ENCODE measurements at places on chromosomes 13 and 19.

- DNase-seq = no peak
These were observed 23.3 kb downstream of the PRR12 start for GRCh38 chr19:49614096-49614833.

DNA sequence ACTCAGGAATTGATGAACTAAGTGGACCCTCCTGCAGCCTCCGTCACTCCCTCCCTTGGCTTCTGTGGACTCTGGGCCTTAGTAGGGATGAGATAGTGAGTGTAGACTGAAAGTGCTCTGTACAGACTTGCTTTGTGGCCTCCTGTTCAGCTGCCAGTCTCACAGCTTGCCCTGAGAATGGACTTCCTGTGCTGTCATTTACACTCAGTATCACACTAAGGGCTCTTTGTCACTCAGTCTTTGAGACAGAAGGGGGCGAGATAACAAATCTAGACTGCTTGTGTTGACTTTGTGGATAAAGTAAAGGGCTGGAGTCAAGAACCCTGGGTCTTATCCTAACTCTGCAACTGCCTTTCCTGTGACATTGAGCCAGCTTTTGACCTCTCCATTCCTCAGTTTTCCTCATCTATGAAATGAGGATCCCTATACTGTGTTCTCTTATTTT is 21.0 kb upstream of the SPRY2 start:
- DNase-seq = no peak

GRCh38 chr13:108924134-108924533 is 294.7 kb downstream of the MYO16 start:
- no peak for DNase-seq

- no peak for DNase-seq
These were observed 35.3 kb upstream of the MYCBP2 start for GRCh38 chr13:77362166-77362565.

GRCh38 chr19:19192910-19193423 is 909 bp downstream of the RFXANK start:
- no peak for DNase-seq

GRCh38 chr19:7471696-7472615 is 16.9 kb downstream of the PEX11G start:
- no peak for DNase-seq

GRCh38 chr19:33737681-33738371 is 58.8 kb upstream of the KCTD15 start:
- no peak for DNase-seq

- DNase-seq = no peak
These were observed 5.5 kb downstream of the SACS start for GRCh38 chr13:23427881-23428528.

DNA sequence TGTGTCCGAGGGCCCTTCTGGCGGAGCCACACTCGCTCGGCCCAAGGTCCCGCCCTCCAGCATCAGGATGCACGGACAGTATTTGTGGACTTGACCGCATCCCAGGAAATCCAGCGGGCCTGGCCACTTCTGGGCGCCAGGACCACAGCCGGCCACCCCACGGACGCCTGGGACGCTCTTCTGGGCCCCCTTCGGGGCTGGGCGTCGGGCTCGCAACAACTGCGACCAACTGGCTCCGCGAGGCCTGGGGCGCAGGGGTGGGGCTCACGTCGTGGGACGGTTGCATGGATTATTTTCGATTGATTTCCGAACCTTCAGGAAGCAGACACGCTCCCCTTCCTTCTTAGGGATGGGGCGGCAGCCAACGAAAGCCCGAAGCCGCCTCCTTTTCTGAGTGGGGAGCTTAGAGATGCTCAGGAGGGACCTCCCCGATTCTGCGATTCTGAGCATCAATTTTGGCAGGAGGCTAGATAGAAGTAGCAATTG is 521 bp upstream of the NUP58 start:
- no peak for DNase-seq

GRCh38 chr19:16428372-16429036 is 43.3 kb downstream of the EPS15L1 start:
- DNase-seq = no peak

DNA sequence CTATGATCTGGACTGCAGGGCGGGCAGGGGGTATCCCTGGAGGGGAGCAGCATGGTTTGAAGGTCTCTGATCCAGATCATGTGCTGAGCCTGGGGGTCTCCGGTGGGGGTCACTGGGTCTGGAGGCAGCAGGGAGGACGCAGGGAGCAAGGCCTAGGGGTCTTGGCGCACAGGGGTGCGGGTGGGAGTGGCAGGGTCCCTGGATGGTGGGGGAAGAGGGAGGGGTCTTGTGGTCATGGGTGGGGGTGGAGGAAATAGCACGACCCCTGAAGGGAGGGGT is 1.9 kb downstream of the BTBD2 start:
- DNase-seq = no peak

GRCh38 chr19:40682431-40682964 is 8.0 kb downstream of the NUMBL start:
- DNase-seq = no peak

GRCh38 chr19:51430221-51430620 is 12.8 kb upstream of the SIGLEC10 start:
- DNase-seq = no peak

- DNase-seq = no peak
These were observed 21.8 kb downstream of the NOSIP start for GRCh38 chr19:49558591-49558990.

DNA sequence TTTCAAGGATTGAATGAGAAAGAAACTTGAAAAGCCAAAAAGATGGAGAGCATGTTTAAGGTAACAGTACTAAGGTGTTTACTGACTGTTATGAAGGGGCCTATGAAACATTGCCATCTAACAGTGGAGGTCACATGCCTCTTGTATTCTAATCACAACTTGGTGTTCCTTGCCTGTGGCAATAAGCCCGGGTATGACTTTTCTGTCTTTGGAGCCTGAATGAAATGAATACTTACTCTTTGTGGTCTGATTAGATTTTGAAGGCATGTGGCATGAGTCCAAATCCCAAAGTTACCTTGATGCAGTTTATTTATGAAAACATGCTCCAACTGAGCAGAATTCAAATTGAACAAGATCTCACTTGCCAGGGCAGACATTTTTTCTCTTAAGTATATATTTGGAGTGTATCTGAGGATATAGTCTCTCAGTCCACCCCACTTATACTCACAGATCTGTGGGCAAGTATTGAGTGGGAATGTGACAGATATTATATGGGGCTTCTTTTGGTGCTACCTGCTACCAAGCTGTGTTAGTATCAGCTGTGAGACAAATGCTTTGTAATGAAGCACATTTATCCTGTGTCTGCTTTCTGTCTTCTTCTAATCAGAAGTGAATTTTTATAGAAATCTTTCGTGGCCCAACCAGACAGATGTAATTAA is 67.5 kb downstream of the B3GLCT start:
- DNase-seq = no peak

GRCh38 chr13:61316647-61317046 is 99.0 kb downstream of the PCDH20 start:
- DNase-seq = no peak

- no peak for DNase-seq
These were observed 23.6 kb upstream of the POU2F2 start for GRCh38 chr19:42155796-42156195.

DNA sequence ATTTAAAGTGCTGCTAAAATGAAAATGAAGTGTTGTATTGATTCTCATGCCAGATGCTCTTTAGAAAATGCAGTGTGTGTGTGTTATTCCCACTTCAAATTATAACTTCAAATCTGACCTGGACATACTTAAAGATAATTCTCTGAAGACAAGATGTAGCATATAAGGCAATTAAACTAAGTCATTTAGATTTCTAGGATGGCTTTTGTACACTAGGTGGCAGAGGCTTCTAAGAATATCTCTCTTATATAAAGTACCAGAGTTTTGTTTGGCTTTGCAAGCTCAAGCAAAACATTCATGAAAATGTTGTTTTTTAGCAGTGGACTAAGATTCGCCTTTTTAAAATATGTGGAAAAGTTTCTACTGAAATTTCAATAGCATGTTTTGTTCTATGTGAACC is 407.2 kb downstream of the GPC5 start:
- no peak for DNase-seq

GRCh38 chr13:85009447-85009846 is 789.8 kb downstream of the SLITRK6 start:
- DNase-seq = no peak

GRCh38 chr13:45299194-45299593 is 41.8 kb downstream of the TPT1 start:
- DNase-seq = no peak

- peak; percentile 59 for DNase-seq
These were observed 26.7 kb upstream of the NANOS3 start for GRCh38 chr19:13849991-13850909.

GRCh38 chr19:5355693-5356092 is 15.1 kb upstream of the PTPRS start:
- DNase-seq = no peak

- DNase-seq = no peak
These were observed 83.3 kb upstream of the ZNF536 start for GRCh38 chr19:30288911-30289310.

DNA sequence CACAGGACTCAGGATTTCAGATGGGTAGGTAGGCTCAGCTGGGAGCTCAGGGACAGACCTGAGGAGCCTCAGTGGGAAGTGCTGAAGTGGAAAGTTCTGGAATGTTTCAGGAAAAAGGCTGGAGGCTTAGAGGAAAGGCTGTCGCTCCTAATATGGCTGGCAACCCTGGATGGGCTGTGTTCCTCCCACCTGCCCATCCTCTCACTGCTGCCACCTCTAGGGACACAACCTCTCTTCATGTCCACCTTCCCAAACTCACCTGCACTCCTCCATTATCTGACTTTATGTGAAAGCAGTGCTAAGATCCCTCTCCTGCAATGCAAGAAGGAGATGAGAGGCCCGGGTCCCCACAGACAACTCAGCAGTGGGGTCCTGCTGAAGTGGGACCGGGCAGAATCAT is 5.8 kb upstream of the CEACAM21 start:
- DNase-seq = no peak

DNA sequence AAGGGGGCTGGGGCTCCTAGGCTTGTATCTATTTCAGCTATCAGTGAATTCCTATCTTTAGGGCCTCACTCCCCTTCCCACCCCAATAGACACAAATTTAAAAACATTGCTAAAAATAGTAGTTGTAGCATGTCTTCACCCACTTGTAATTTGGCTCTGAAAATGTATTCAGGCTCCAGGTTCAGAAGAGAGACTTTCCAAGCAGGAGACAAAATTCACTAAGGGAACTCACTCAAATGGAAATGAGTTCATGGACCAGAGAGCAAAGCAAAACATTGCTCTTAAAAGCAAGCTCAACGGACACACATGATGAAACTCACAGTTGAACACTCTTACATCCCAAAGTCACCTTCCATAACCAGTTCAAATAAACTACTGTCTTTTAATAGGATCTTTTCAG is 36.8 kb downstream of the PHF11 start:
- DNase-seq = no peak

DNA sequence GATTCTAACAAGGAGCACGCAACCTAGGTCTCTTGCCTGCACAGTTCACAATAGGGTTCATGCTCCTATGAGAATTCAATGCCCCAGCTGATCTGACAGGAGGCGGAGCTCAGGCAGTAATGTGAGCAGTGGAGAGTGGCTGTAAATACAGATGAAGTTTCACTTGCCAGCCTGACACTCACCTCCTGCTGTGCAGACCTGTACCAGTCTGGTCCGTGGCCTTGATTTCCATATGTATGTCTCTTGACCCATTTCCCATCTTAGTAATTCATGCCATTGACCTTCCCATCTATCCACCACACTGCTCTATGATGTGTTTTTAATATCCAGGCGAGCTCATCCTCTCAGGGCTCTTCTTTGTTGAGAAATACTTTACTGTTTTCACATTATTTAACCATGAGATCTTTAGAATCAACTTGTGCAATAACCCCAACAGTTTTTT is 95.2 kb downstream of the LRCH1 start:
- no peak for DNase-seq

DNA sequence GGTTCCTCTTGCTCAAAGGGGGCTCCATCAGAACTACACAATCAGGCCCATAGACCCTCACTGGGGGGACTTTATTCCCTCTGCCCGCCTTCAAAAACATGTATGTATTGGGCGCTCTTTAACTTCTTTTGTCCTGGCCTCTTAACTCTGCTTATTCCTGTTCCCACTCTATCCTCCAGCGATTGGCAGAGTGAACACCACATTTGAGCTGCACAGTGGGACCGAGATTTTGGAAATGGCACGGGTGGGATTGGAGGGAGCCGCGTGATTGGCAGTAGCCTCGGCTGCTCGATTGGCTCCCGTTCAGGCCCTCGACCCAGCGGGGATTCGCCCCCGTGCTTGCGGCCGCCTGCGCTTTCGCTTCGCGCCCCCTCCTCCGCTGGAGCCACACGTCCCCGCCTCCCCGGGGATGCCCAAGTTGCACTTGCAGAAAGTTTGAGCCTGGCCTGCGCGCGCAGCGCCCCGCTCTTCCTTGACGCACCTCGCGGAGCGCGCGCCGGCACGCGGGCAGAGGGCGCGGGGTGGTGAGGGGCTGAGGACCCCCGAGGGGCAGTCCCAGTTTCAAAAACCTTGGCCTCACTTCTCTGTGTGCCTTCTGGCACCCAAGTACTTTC is at the start of gene ZIC5:
Gene ZIC5 (minus strand): TSS at position 192 of the 614 bp plus-strand sequence. CDS start 164 bp downstream, at position 28.
- DNase-seq = no peak

DNA sequence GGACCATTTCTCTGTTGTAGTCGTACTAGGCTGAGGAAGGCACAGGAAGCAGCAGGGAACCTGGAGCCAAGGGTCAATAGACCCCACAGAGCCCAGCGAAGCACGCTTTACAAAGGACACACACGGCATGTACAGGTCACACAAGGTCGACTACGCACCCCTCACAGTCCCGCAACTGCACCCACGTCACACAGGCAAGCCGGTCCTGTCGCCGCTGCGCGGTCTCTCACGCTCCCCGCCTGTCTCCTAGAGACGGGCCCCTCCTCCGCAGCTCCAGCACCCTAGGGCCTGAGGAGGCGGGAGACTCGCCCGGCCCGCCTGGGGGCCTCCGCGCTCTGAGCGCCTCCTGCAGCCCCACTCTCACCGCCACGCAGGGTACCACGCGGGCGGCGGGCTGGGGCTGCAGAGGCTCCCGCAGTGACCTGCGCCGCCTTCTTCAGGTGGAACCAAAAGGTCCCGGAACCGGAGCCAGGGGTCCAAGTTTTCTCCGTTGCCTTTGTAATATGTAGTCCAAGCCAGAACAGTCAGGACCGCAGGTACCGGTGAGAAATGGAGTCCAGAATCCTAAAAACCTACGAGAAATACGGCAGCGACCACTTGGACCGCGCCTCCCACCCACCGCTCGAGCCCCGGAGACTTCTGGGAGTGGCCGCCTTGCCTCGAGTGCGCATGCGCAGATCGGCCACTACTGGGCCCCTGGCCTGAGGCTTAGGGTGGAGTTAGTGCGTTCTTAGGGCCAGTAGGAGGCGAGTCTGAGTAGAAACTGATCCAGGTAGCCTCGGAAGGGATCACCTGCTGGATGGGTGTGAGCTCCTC is at the start of gene ZNF607:
Gene ZNF607 (minus strand): TSS at position 651 of the 816 bp plus-strand sequence. CDS start 8,143 bp downstream, outside the sequence.
- DNase-seq = peak; percentile 66

All from activated effector memory CD4-positive, alpha-beta T cell treated with Interleukin-2 at 50 U/mL for 16 hours (primary cell).